ENCODE measurements at places on chromosomes 11 and 22. TPM values are rescaled to one million over a fixed set of nuclear protein-coding genes. Genes with fewer than 3 reads are reported as not detected.

The PATE4 gene
- not detected for total RNA-seq

The GTPBP1 gene
- 16.1 TPM for total RNA-seq

The SLC6A5 gene
- not detected for total RNA-seq

The THY1 gene
- total RNA-seq: 276 TPM

The OR10A2 gene
- total RNA-seq: not detected

The MMP7 gene
- total RNA-seq: not detected

The TREH gene
- total RNA-seq: 0.05 TPM

The MMP12 gene
- total RNA-seq: 0.10 TPM

GRCh38 chr11:62556875-62557631, 10.4 kb upstream of the AHNAK start:
- DNase-seq: peak; percentile 58

GRCh38 chr11:79353706-79354105, 87.1 kb downstream of the TENM4 start:
- no peak for DNase-seq

- DNase-seq: no peak
These were observed 7.3 kb upstream of the OSBP2 start for GRCh38 chr22:30687358-30687757.

- DNase-seq: peak; percentile 97
These were observed 206.5 kb downstream of the NAV2 start for GRCh38 chr11:19919050-19919561.

GRCh38 chr11:18171377-18172000, 1.1 kb upstream of the MRGPRX4 start:
- DNase-seq: peak; percentile 58

DNA sequence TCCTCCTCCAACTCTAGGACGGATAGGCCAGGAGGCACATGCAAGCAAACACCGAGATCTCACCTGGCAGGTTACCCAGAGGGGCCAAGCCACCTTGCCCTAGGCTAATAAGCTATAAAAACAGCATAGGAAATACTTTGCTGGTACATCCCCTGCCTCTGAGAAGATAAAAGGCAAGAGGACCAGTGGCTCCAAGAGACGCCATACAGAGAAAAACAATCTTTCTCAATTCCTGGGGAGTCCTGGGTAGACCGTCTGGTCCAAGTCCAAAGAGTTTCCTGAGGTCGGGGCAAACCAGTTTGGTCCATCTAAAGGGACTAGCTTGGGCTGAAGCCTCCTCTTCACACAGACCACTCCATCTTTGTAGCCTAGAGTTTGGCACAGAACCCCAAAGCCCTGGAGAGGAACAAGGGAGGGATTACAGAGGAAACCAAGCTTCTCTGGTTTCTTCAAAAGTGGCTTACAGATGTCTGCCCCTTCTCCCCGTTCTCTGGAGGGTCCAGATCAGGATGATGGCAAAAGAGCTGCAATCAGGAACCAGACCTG, 40.4 kb downstream of the NUMA1 start:
- DNase-seq: no peak

GRCh38 chr11:104891135-104891534, 7.1 kb downstream of the CASP12 start:
- DNase-seq: no peak

GRCh38 chr22:49999063-49999945, 13.3 kb downstream of the IL17REL start:
- no peak for DNase-seq

GRCh38 chr11:35487532-35488078, 37.8 kb downstream of the PAMR1 start:
- peak; percentile 37 for DNase-seq

DNA sequence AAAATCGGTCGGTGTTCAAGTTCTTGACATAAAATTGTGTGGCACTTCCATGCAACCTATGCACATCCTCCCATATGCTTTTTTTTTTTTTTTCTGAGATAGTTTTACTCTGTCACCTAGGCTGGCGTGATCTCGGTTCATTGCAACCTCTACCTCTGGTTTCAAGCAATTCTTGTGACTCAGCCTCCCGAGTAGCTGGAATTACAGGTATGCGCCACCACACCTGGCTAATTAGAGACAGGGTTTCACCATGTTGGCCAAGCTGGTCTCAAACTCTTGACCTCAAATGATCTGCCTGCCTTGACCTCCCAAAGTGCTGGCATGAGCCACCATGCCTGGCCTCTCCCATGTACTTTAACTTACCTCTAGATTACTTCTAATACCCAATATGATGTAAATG, 15.0 kb downstream of the GLB1L3 start:
- DNase-seq: no peak

DNA sequence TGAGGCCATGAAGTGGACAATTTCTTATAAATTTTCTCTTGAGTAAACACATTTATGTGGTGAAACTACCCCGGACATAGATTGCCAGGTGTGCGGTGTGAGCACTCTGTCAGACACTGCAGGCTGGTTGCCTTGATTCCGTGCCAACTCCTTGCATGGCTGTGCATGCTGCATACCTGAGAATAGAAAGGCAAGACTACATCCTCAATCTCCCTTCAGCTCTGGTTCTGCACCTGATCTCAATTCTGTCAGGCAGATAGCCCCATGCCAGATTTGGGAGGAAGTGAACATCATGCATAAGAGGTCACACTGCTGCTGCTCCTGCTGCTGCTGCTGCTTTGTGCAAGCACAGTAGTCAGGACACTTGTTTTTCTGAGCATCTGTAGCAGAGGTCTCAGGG, 42.5 kb upstream of the DEUP1 start:
- no peak for DNase-seq

DNA sequence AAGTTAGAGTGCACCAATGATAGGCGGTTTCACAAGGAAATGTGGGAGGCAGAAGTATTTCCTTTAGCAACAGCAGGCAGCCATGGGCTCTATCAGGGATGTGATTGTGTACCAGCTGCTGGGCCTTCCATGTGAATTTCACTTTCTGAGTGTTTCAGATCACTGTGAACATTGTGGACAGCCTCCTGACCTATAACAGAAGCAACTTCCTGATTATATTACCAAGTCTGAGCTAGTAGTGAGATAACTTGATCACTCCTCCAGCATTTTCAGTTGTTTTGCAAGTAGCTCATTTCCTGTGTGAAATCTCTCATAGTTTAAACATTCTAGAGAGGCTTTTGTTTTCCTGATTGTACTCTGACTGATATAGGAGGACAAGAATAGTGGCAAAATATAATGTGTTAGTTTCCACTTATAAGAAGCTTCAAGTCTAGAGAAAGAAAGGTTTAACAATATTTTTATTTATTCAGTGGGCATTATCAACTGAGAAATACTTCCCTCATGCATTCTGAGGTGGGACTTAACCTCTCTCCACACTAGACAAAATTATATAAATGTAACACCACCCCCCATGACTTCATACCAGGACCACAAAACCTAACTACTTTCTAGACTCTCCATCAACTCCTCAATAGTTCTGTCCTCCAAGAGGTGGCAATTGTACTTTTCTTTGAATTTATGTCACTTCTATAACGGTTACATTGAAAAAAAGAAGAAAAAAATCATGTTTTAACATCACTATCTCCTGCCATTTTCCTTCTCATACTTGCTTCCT, 184.2 kb upstream of the LUZP2 start:
- DNase-seq: no peak

DNA sequence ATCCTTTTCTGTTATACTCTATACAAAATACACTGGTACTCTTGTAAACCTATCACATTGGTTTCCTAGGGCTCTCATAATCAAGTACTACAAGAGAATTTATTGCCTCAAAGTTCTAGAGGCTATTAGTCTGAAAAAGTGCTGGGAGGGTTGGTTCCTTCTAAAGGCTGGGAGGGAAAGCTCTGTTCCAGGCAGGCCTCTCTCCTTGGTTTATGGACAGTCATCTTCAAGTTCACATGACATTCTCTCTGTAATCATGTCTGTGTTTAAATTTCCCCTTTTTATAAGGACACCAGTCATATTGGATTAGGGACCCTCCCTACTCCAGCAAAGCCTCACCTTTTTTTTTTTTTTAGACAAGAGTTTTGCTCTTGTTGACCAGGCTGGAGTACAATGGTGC, 9.1 kb downstream of the SLC36A4 start:
- DNase-seq: no peak

- DNase-seq: peak; percentile 6
These were observed 766.1 kb upstream of the ARHGAP42 start for GRCh38 chr11:99920956-99921355.

DNA sequence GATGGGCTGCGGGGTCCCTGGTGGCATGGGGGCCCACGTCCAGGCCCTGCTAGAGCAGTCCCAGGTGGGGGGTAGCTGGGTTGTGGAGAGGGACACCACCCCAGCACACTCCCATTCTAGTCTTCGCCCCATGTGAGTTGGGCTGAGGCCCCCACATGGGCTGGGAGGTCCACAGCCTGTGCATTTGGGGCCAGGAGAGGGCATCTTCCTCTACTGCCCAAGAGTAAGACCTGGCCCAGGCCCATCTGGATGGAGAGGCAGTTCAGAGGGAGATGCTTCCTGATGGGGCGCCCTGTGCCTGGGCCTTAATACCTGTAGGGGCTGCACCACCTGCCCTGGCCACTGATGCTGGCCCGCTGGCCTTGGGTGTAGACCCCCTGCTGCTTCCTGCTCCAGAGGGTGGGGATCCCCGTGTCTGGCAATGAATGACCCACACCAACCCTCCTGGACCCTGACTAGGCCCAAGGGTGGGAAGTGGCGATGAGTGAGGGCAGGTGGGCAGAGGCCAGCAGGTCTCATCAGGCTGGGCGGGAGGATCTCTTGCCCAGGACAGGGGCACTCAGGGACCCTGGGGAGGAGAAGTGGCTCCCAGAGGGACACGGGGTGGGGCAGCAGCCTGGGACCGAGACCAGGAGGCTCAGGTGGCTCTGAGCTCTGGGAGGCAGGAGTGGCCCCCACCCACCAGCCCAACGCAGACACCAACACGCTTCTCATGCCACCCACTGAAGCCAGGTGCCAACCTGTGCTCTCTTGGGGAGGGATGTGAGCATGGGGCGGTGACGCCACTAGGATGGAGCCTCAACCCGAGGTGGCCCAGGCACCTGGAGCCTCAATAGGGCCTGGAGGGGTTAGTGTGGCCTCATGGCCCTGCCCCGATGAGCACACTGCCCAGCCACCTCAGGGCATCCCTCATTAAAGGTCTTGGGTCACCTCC, 17.4 kb upstream of the GNB1L start:
- DNase-seq: no peak

DNA sequence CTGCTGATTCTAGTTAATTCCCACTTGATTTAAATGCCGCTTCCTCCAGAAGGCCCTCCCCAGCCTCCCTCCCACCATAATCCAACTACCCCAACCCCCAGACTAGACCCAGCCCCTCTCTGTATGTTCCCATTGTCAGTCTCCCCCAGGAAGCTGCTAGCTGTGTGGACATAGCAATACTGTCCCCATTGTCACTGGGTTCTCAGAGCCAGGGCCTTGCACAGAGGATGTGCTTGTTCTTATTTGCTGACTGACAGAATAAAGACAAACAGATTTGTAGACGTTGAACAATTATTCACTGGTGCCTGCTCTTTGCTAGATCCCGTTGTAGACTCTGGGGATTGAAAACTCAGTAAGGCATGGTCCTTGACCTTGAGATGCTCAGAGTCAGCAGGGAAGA, 45.7 kb upstream of the NAV2 start:
- DNase-seq: no peak

- no peak for DNase-seq
These were observed 55.5 kb downstream of the RASSF10 start for GRCh38 chr11:13064593-13064992.
